ENCODE measurements at places on chromosomes 12 and 14.

- peak; percentile 9 for DNase-seq
Observed at GRCh38 chr14:21711360-21711961, 37.8 kb upstream of the OR4E1 start.

GRCh38 chr12:132384916-132385774 lies 55.8 kb upstream of the GALNT9 start:
- no peak for DNase-seq

DNA sequence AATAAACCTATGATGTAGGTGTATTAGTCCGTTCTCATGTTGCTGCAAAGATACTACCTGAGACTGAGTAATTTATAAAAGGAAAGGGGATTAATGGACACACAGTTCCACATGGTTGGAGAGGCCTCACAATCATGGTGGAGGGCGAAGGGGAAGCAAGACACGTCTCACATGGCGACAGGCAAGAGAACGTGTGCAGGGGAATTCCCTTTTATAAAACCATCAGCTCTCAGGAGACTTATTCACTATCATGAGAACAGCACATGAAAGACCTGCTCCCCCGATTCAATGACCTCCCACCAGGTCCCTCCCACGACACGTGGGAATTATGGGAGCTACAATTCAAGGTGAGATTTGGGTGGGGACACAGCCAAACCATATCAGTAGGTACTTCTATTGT lies 58.7 kb upstream of the DICER1 start:
- no peak for DNase-seq

- DNase-seq: no peak
Observed at GRCh38 chr12:57815177-57816000, 3.1 kb downstream of the AVIL start.

DNA sequence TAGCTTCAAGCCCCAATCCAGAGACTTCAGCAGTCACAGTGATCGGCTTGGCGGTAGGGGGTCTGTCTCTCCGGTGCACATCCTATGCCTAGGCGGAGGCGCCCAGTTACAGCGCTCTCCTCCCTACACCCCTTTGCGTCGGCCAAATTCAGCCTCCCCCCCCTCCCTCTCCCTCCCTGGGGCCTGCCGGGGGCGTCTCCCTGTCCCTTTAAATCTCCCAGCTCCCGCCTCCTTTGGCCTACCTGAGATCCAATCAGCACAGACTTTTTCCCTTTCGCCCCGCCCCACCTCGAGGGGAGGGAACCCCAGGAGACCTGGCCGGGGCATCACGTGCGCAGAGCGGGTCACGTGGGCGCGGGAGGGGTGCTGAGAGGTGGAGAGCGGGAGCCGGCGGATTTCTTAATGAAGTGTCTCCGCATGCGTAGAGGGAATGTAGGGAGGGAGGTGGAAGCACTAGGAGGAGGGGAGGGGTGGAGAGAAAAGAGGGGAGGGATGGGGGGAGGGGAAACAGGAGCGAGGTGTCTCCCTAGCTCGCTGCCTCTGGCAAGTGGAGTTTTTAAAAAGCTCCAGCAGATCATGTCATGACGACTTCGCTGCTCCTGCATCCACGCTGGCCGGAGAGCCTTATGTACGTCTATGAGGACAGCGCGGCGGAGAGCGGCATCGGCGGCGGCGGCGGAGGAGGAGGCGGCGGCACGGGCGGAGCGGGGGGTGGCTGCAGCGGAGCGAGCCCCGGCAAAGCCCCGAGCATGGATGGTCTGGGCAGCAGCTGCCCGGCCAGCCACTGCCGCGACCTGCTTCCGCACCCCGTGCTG lies at the start of gene HOXC13:
TSS of gene HOXC13 (plus strand) at position 506 of the 815 bp plus-strand sequence. CDS start at position 582, 76 bp downstream.
- DNase-seq: peak; percentile 84

GRCh38 chr12:117119592-117120198 lies 20.5 kb upstream of the TESC start:
- no peak for DNase-seq

GRCh38 chr12:3658327-3659163 lies 94.4 kb downstream of the CRACR2A start:
- no peak for DNase-seq

DNA sequence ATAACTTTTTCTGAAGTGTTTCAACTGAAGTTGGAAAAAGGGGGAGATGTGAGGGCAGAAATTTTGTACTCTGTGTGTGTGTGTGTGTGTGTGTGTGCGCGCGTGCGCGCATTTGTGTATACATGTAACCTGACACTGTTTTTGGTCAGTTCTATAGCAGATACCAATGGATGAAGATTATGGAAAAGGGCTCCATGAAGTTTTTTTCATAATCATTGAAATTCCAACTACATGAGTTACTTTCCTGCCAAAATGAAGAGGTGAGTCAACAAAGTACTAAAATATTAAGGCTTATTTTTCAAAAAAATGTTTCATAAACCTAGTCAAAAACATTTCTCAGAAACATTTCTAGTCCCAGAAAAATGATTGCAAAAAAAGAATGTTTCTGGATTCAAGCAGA lies 25.7 kb upstream of the CERS5 start:
- DNase-seq: no peak

DNA sequence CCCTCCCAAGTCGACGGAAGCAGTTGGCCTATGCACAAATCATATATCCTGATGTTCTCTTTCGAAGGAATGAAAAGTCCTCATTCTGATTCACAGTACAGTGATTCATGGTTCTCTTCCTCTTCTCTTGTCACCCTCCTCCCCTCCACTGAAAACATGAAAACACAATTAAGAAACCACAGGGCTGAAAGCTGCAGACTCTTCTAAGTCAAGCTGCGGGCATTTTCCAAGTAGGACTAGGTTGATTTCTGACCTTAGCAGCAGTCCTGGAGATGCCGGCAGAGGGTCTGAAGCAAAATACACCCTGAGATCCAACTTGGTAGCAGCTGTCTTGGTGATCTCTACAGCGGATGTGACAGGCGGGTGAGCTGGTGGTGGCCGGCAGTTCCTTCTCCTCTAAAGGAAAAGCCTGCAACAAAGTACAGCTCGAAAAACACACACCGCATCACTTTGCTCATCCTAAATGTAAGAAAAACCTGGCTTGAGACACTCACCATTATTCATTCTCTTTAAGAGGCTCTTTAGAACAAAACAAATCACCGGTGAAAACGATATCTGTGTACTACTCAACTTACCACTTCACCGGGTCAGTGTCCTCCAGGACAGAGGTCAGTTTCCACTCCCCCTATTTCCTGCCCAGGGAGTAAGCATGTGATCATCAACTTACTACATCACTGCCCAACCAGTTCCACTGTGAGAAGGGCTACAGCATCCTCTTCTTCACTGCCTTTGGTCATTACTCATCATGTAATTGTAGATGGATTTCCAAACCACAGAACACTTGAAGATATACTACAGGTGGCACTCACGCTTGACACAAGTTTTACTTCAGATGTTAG lies 6.0 kb downstream of the TMCC3 start:
- DNase-seq: no peak

DNA sequence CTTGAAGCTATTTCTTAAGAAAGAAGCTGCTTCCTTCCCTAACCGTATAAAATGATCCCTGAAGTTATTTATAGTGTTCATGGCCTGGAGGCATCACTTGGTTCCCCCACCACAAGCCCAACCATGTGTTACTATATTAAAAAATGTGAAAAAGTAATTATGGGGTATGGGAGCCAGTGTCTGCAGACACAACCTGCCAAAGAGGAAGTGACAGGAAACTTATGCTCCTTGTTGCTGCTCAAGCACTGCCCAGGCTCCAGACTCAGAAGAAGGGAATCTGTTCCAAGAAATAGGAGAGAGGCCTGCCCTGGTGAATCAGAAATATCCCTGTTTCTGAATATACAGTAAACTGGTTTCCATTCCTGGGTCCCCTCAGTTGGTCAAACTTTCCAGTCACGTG lies 217.2 kb upstream of the BMP4 start:
- DNase-seq: no peak

DNA sequence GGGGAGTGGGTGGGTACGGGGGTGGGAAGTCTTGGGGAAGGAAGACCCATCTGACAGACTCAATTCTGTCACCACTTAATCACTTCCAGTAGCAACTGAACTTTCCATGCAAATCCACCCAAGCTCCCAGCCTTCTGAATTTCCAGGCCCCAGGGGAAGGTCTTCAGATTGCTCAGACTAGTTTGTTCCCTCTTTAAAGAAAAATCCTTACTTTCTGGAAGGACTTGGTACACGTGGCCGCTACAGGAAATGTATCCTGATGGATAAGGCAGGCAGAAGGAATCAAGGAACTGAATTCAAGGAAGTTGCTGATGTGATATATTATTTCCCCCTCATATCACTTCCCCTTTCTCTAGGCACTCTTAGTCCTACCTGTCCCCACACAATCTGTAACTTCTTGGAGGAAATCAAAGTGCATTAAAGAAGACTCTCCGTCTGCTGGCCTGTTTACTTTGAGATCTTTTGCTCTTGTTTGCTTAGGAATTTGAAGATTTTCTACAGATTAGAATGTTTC lies 6.4 kb downstream of the NFKBIA start:
- DNase-seq: no peak

DNA sequence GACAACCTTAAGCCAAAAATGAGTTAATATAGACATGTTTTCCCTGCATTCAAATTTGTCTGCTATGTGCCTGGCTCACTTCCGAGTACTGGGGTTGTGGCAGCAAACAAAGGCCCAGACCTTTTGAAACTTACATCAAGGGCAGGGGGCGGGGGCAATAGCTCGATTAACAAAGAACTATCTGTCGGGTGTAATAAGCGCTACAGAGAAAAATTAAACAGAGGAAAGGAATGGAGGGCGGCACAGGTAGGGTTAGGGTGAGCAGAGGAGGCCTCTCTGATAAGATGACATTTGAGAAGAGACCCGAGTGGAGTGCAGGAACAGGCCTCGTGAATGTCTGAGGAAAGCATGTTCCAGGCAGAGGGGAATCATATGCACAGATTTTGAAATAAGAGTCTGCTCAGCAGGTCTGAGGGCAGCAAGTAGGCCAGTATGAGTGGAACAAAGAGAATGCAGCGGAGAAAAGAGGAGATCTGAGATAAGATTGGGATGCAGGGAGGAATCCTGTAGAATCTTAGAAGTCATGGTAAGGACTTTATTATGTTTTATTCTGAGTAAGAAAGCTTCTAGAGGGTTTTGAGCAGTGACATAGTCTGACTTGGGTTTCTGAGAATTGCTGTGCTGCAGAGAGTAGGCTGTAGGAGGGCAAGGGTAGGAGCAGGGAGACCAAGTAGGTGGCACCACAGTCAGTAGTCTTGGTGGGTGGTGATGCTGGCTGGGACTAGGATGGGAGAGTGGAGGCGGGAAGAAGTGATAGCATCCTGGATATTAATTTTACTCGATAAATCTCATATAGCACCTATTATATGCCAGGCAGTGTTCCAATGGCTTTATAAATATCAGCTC lies 52.6 kb downstream of the BICDL1 start:
- DNase-seq: no peak

DNA sequence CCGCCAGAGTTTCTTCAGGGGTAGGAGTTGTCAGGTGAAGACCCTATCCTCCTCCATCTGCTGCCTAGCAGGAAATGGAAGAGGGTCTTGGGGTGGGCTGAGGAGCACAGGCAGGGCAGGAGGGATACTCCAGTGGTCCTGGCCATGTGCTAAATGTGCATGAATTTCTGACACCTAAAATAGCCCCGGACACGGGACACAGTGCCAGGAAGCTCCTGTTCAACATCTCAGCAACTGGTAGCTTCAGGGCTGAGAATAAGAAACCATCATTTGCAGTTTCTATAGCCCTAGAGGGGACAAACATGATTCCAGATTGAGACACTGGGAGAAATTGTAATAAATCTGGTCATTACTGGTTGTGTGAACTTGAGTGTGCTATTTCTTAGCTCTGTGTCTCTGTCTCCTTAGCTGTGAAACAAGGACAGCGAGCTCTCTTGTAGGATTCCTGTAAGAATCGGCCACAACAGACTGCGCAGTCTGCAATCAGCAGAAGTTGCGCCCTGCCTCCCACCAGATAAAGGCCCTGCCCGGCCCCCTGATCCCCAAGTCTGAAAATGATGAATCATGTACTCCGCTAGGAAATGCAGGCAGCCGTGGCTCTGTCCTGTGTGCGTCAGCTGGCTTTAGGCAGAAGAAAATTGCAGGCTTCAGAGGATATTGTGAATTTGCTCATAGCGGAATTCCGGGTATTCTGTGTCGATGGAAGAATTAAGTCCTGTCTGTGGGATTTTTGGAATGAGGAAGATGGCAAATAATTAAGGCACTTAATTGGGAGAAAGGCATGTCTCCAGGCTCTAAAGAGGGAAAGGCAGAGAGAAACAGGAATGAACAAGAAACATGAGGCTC lies 35.2 kb upstream of the MEG3 start:
- DNase-seq: no peak

DNA sequence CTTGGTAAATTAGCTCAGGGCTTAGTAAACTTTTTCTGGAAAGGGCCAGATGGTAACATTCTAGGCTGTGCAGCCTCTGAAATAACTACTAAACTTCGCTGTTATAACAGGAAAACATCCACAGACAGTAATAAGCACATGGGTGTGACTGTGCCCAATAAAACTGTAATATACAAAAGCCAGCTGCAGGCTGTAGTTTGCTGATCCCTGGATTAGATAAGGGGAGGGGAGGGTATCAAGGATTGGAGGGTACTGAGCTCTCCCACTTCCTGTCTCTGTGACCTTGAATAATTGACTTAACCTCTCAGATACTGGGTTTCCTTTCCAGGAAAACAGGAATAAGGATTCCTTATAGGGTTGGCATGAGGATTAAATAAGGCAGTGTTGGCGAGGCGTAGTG lies 81.2 kb downstream of the CCDC60 start:
- no peak for DNase-seq

DNA sequence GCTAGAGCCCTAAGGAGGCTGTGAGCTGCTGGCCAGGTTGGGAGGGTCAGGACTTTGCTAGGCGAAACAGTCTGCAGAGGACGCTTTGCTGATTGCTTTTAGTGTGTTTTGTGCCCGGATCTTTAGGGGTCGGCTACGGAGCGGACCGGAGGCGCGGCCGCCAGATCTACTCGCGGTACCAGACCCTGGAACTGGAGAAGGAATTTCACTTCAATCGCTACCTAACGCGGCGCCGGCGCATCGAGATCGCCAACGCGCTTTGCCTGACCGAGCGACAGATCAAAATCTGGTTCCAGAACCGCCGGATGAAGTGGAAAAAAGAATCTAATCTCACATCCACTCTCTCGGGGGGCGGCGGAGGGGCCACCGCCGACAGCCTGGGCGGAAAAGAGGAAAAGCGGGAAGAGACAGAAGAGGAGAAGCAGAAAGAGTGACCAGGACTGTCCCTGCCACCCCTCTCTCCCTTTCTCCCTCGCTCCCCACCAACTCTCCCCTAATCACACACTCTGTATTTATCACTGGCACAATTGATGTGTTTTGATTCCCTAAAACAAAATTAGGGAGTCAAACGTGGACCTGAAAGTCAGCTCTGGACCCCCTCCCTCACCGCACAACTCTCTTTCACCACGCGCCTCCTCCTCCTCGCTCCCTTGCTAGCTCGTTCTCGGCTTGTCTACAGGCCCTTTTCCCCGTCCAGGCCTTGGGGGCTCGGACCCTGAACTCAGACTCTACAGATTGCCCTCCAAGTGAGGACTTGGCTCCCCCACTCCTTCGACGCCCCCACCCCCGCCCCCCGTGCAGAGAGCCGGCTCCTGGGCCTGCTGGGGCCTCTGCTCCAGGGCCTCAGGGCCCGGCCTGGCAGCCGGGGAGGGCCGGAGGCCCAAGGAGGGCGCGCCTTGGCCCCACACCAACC lies 1.5 kb downstream of the HOXC6 start:
- DNase-seq: no peak
